ENCODE measurements at places on chromosomes 1 and 21. TPM values are rescaled to one million over a fixed set of nuclear protein-coding genes. Genes with fewer than 3 reads are reported as not detected.

DNA sequence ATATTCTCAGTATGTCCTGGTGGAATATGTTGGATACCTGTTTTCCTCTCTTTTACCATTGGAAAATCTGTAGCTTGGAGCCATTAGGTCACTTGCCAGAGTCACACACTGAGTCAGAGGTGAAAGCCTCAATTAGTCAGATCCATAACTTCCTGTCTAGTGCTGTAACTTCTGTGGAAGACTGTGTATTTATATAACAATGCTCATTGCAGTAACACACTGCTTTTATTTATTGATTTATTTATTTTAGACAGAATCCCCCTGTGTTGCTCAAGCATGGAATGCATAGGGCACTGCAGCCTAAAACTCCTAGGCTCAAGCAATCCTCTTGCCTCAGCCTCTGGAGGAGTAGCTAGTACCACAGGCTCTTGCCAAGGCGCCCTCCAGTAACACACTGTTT, 1.3 kb upstream of the DOCK7 start:
- no peak for DNase-seq

DNA sequence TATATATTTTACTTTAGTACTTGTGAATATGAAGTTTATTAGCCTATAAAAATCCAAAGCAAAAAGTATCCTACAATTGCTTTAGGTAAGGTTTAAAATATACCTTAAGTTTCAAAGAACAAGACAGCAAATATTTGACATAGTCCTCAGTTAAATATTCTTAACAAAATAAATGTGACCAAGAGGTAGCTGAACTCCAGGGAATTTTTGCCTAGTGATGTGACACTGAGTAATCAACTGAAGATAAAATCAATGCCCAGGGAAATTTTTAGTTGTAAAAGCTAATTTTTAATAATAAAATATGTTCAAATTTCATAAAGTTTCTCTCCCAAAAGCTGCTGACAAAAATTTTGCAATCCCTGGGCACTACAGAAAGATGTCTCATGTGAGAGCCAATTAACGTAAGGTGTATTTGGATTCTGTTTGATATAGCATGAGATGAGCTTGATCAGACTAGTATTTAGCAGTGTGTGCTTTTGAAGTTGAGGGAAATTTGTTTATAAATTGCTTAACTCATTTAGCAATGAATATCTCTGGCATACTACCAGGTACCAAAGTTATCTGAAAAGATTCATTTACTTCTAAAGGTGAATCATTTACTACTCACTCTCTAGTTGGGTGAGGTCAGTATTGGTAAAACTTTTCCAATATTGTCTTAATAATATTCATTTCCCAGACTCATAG, 80.2 kb upstream of the PALMD start:
- DNase-seq: no peak

- no peak for DNase-seq
These were observed 101.1 kb downstream of the MACF1 start for GRCh38 chr1:39305555-39305954.

DNA sequence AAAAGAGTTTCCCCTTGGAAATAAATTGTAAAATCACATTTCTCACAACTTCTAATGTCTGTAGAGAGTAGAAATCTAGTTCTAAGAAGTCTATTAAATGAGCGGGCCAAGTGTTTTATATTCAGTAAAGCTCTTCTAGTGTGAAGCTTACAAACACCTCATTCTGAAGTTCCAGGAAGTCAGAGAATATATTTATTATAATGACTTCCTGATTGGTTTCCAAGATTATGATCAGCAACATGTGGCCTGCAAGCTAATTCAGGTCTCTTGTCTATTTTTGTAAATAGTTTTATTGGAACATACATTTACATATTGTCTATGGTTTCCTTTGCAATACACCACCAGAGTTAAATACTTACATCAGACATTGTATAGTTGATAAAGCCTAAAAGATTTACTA, 603.9 kb downstream of the AMY1C start:
- no peak for DNase-seq

DNA sequence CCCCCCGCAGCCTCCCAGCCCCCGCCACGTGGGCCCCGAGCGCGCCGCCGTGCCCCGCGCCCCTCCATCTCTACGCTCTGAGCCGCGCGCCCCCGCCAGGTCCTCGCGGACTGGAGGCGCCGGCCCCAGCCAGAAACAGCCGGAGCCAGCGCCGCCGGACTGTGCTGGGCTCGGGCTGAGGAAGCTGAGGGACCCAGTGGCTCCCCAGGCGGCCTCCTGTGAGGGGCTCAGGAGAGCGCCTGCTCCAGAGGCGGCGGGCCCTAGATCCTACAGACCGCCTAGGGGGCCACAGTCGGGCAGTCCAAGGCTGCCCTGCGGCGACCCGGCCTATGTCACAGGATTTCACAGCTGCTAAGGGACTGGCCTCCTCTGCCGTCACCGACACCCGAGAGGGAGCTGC, 82.1 kb downstream of the NENF start:
- no peak for DNase-seq

DNA sequence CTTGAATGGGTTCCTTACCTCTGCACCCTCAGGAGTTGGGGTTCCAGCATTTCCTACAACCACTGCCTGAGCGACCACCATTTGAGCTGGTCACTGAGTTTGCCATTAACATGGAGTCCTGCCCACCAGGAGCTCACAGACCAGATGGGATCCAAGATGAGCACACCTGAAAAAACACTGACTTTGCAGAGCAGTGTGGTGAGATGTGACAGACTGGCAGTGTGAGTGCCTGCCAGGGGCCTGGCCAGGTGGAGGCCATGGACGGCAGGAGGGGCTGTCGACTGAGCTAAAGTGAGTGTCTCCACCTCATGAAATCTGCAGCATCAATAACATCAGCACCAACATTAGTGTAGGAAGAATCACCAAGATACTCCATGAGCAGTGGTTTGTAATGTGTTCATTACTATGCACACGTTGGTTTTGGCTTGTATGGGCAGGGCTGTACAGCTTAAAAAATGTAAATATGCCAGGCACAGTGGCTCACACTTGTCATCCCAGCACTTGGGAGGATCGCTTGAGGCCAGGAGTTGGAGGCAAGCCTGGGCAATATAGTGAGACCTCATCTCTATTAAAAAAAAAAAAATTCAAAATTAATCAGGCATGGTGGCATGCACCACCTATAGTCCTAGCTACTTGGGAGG, 12.2 kb upstream of the MIXL1 start:
- no peak for DNase-seq

DNA sequence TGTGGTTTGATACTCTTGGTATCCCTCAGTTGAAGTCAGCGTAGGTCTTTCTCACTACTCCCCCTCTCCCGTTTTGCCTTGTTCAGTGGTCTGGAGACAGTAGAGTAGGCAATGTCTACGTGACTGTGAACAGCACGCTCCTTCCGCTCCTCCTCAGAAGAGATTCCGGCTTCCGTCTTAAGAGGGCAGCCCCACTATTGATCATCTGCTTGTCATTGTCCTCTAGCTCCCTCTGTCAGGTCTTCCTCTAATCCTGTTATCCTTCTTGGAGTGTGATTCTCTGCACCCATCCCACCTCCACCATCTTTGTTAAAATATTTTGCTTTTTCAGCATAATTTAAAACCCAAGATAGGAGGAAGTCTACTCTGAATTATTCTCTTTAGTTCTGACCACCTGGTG, 129.9 kb upstream of the KCNK2 start:
- DNase-seq: no peak

DNA sequence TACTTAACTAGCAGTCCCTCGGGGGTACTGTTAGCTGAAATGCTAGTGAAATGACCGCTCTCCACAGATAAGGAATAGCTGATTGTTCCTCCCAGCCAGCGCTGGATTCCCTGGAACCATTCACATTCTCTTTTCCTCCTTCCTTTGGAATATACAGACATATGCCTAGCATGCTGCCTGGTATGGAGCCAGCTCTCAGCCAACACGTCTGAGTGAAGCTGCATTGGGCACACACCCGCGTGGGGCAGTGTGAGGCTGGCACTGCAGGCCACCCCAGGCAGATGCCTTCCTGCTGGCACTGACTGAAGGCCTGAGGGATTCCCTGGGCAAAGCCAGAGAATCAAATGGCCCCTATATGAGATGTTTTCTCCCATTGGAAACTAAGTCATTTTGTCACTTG, 66.7 kb downstream of the TLR5 start:
- no peak for DNase-seq

DNA sequence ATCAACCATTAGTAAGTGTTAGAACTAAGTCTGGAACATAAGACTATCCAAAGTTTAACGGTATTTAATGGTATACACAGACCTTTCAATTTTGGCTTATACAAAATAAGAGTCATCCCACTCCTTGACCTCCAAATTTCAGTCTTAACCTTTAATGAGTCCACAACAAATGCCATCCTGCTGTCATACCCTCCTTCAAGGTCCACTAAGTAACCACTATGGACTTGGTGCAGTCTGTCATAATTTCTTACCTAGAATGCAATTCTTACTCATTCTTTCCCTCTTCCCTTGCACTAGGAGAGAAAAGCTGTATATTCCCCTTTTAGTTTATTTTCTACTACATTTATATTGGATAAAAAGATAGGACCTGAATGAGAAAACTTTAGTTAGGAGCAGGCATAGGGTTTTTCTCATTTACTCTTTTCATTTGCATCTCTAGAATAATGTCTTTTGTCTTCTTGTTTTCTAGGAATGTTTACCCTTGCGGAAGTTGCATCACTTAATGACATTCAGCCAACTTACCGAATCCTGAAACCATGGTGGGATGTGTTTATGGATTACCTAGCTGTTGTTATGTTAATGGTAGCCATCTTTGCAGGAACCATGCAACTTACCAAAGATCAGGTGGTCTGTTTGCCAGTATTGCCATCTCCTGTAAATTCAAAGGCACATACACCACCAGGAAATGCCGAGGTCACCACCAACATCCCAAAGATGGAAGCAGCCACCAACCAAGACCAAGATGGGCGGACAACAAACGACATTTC, 62.1 kb upstream of the ZNF326 start:
- DNase-seq: no peak

- no peak for DNase-seq
These were observed 836.1 kb upstream of the ADAMTS5 start for GRCh38 chr21:27802816-27803475.

The LSS gene
- total RNA-seq: 99.0 TPM

The FLG2 gene
- not detected for total RNA-seq

The KRTAP24-1 gene
- total RNA-seq: not detected

The CYP4A11 gene
- total RNA-seq: not detected

The C1orf141 gene
- total RNA-seq: not detected

The KLHDC7A gene
- not detected for total RNA-seq
